ENCODE measurements at places on chromosomes 13 and 19. TPM values are rescaled to one million over a fixed set of nuclear protein-coding genes. Genes with fewer than 3 reads are reported as not detected.
A peak's percentile ranks its signal among the peaks of the same experiment; 100 is the strongest.

GRCh38 chr19:40585241-40585981 is 8.7 kb downstream of the SHKBP1 start:
- H3K4me3 ChIP-seq = no peak overlapping the region
- peaks cover 14% of the 10 kb centered on the region for H3K4me1 ChIP-seq
- no peak overlapping the region for H3K27ac ChIP-seq
- no peak for DNase-seq
- no peaks in the 10 kb centered on the region for H3K27me3 ChIP-seq

DNA sequence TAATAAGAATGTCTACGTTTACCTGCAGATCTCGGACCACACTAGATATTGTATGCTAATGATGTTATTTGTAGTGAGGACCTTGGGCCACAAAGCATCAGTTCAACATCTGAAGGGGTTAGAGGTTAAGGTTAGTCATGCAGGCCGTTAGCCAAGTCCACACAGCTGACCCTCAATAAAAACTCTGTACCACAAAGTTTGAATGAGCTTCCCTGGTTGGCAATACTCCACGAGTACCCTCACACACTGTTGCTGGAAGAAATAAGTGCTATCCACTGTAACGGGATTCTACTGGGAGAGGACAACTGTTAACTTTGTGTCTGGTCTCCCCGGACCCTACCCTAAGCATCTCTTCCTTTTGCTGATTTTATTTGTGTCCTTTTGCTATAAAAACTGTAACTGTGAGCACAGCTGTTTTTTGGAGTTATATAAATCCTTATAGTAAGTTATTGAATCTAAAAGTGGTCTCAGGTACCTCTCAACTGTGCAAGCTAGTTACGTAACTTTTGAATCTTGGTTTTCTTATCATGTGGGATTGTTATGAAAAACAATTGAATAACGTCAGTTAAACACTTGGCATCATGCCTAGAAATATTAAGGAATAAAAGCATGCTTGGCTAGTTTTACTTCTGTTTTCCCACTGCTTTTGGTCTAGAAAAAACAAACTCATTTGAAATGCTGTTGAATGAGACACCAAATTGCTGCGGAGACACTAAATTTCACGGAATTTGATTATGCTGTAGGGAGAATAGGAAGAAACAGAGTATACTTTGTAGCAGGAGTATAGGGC is 181.5 kb downstream of the DNAJC3 start:
- no peaks in the 10 kb centered on the region for H3K4me1 ChIP-seq
- H3K27me3 ChIP-seq = peaks cover 7% of the 10 kb centered on the region
- H3K36me3 ChIP-seq = no peaks in the 10 kb centered on the region
- H3K4me3 ChIP-seq = no peak overlapping the region

The CNFN gene
- total RNA-seq = 2.1 TPM

The LAIR1 gene
- total RNA-seq = 3.5 TPM

DNA sequence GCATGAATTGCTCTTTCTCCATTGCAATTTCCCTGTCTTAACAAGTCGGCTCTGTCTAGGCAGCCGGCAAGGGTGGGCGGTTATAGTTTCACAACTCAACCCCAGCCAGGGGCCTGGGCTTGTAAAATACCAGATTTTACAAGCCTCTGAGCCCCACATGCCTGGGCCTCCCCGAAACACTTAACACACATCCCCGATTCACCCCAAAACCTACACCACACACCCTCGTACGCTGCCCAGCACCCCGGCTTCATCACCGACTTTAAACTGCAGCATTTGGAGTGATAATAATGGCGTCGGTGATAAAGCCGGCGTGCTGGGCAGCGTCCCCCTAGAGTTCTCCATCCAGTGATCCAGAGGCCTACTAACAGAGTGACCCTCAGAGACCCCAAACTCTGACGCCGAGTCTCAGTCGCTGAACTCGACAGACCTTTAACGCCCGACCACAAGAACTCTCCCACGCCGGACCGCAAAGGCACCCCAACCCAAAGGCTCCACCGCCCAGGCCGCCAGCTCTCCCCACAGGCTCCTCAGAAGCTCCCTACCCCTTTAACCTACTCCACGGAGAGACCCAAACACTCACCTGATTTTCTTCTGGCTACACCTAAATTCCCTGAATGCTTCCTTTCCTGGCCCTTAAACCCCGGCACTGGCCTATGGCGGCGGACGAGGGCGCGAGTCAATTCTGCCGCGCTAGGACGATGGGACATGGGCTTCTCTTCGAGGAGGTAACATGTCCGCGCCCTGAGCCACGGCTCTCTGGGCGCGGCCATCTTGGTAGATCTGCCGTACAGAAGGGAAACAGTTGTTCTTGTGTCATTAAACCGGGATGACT is at the start of gene ZNF649:
Gene ZNF649 (minus strand): TSS at position 687 of the 835 bp plus-strand sequence. CDS start 4,910 bp downstream, outside the sequence.
- peaks cover 21% of the 10 kb centered on the region for H3K27me3 ChIP-seq
- peaks cover 81% of the 10 kb centered on the region for H3K36me3 ChIP-seq
- peak within 1 kb of the TSS; percentile 91 for H3K27ac ChIP-seq
- H3K4me1 ChIP-seq = peaks cover 28% of the 10 kb centered on the region
- peak; percentile 85 for DNase-seq

The ZGLP1 gene
- 5.9 TPM for total RNA-seq

GRCh38 chr19:10408511-10409283 is 5.4 kb upstream of the CDC37 start:
- DNase-seq = peak; percentile 82
- peaks cover 78% of the 10 kb centered on the region for H3K4me1 ChIP-seq
- no peaks in the 10 kb centered on the region for H3K27me3 ChIP-seq
- peak overlapping the region; percentile 85 for H3K27ac ChIP-seq
- H3K4me3 ChIP-seq = peak overlapping the region; percentile 77
- no peaks in the 10 kb centered on the region for H3K36me3 ChIP-seq

The ZNF534 gene
- not detected for total RNA-seq

DNA sequence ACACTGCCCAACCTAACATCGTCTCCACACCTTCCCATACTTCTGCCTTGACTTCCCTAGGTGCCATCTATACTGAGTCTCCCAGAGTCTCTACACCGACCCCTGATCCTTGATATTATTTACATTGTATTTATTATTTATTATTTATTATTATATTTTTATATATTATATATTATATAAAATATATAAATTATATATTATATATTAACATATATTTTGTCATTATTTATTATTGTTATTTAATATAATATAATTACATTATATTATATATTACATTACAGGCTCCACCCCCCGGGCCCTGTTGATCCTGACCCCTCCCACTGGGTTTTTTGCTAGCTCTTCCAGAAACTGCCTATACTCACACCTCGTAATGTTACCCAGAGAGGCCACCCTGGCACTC is 18.4 kb upstream of the TOMM40 start:
- no peak for DNase-seq
- H3K4me3 ChIP-seq = no peak overlapping the region
- no peaks in the 10 kb centered on the region for H3K36me3 ChIP-seq
- no peak overlapping the region for H3K27ac ChIP-seq

DNA sequence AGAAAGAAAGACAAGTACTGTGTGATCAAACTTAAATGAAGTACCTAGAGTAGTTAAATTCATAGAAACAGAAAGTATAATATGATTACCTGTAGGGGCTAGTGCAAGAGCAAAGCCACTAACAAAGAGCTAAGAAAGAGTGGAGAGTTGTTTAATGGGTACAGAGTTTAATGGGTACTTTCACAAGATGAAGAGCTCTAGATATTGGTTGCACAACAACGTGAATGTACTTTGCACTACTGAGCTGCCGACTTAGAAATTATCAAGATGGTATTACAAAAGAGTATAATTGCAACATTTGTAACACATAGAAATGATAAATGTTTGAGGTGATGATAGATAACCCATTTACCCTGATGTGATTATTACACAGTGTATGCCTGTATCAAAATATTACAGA is 140.3 kb upstream of the GPC6 start:
- H3K4me1 ChIP-seq = no peaks in the 10 kb centered on the region
- no peaks in the 10 kb centered on the region for H3K36me3 ChIP-seq
- no peak for DNase-seq

DNA sequence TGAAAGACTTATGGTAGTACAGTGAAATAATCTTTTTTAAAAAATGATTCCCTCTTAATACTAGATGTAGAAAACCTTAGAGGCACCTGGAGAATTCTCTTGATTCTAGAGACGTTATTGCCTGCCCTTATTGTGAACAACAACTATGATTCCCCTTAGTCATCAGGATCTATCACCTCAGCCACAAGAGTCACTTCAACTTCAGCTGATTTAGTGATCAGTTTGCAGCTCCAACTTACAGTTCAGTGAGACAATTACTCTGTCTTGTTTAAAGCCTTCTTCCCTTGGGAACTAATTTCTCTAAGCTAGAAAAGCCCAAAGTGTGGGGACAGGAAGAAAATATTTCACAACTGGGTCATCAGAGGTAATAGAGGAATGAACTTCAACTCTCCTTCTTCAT is 254.3 kb upstream of the SLITRK1 start:
- peaks cover 29% of the 10 kb centered on the region for H3K4me1 ChIP-seq
- no peaks in the 10 kb centered on the region for H3K36me3 ChIP-seq
- H3K27me3 ChIP-seq = no peaks in the 10 kb centered on the region

The MED25 gene
- total RNA-seq = 47.0 TPM

The PEAK3 gene
- total RNA-seq = not detected

GRCh38 chr19:5977222-5977784 is 637 bp downstream of the RANBP3 start:
- peaks cover 78% of the 10 kb centered on the region for H3K4me1 ChIP-seq
- DNase-seq = no peak
- peaks cover 15% of the 10 kb centered on the region for H3K36me3 ChIP-seq
- H3K27ac ChIP-seq = peak overlapping the region; percentile 96

GRCh38 chr19:29677001-29677817 is 11.9 kb downstream of the PLEKHF1 start:
- DNase-seq = no peak
- peak overlapping the region; percentile 39 for H3K27ac ChIP-seq
- peaks cover 66% of the 10 kb centered on the region for H3K4me1 ChIP-seq
- H3K4me3 ChIP-seq = no peak overlapping the region
- H3K36me3 ChIP-seq = peaks cover 1% of the 10 kb centered on the region

DNA sequence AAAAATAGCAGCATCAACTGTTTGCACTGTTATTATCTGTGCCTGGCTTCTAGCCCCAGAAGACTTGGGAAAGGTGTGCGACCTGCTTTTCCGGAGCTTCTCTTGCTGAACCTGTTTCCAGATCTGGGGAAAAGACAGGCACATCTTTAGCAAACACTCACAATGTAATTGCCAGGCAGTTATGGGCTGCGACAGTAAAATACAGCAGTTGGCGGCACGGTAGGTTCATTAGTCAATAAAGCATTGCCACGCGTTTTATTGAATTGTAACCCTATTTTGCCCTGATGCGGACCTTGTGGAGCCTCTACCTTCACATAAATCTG is 223.7 kb upstream of the TSHZ3 start:
- no peak overlapping the region for H3K4me3 ChIP-seq
- H3K4me1 ChIP-seq = no peaks in the 10 kb centered on the region
- DNase-seq = no peak
- no peaks in the 10 kb centered on the region for H3K27me3 ChIP-seq

DNA sequence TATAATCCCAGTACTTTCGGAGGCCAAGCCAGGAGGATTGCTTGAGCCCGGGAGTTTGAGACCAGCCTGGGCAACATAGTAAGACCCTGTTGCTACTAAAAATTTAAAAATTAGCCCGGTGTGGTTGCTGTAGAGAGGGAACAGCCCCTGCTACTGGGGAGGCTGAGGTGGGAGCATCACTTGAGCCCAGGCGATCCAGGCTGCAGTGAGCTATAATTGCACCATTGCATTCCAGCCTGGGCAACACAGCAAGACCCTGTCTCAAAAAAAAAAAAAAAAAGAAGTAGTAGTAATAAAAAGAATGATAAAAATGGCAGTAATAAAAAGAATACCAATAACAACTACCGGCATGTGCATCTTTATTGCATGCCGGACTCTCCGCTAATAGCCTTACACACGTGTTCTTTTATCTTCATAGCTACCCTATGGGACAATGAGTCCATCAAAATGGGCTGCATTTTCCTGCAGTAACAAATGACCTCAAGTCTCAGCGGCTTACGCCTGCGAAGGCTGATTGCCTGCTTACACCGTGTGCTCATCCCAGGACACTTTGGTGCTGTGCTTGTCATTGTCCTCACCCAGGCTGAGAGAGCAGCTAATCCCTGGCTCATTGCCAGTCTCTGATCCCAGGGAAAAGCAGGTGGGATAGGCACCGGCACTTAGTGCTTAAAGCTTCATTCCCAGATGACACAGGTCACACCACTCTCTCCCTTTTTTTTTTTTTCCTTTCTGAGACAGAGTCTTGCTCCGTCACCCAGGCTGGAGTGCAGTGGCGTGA is 14.4 kb upstream of the SYCN start:
- no peaks in the 10 kb centered on the region for H3K4me1 ChIP-seq
- H3K36me3 ChIP-seq = no peaks in the 10 kb centered on the region
- peaks cover 22% of the 10 kb centered on the region for H3K27me3 ChIP-seq
- H3K27ac ChIP-seq = no peak overlapping the region
- no peak for DNase-seq

GRCh38 chr13:53783471-53783870 is 754.9 kb downstream of the OLFM4 start:
- no peaks in the 10 kb centered on the region for H3K36me3 ChIP-seq
- peaks cover 11% of the 10 kb centered on the region for H3K4me1 ChIP-seq
- no peaks in the 10 kb centered on the region for H3K27me3 ChIP-seq
- no peak for DNase-seq

DNA sequence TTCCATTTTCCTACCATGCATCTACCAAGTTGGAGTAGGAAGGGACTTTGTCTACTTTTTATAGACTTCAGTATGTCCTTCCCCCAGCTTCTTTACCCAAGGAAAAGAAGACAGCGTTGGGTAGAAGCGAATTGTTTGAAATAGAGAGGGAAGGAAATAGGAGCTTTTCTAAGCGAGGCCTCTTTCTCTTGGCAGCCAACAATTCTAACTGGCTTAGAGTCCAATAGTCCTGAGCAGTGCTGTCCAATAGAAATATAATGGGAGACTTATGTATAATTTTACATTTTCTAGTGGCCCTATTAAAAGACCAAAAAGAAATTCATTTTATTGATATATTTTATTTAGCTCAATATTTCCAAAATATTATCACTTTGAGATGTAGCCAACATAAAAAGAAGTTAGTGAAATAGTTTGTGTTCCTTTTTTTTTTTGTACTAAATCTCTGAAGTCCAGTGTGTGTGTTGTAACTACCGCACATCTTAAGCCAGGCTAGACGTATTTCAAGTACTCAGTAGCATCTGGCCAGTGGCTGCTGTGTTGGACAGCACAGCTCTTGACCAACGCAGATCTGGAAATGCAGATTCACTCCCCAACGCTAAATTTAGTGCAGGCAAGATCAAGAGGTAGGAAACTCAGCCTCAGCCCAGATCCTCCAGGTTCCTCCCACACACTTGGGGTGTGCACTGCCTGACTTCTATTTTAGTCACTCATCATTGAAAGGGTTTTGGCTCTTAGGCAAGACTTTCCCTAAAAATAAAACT is 179.2 kb downstream of the SHISA2 start:
- peak overlapping the region; percentile 23 for H3K4me3 ChIP-seq
- peaks cover 69% of the 10 kb centered on the region for H3K4me1 ChIP-seq
- no peak overlapping the region for H3K27ac ChIP-seq
- DNase-seq = peak; percentile 10
- peaks cover 3% of the 10 kb centered on the region for H3K36me3 ChIP-seq
- H3K27me3 ChIP-seq = no peaks in the 10 kb centered on the region

The STX10 gene
- 89.9 TPM for total RNA-seq

- H3K27me3 ChIP-seq = peaks cover 25% of the 10 kb centered on the region
- DNase-seq = no peak
These were observed 9.7 kb downstream of the F2RL3 start for GRCh38 chr19:16898361-16899015.

Measured in activated T-cell treated with anti-CD3 and anti-CD28 coated beads, Interleukin-2, amount 50 U/mL, for 72 hours (primary cell).